ENCODE measurements at places on chromosomes 5 and 9. TPM values are rescaled to one million over a fixed set of nuclear protein-coding genes. Genes with fewer than 3 reads are reported as not detected.

The NR2F1 gene
- not detected for total RNA-seq

The SHOC1 gene
- total RNA-seq: not detected

The ITK gene
- total RNA-seq: 0.15 TPM

The MYOZ3 gene
- total RNA-seq: 8.1 TPM

The SPEF2 gene
- 0.07 TPM for total RNA-seq

The CNTFR gene
- 26.6 TPM for total RNA-seq

The CTXN3 gene
- total RNA-seq: not detected

The AIF1L gene
- 97.2 TPM for total RNA-seq

The CDC20B gene
- total RNA-seq: not detected

The IRGM gene
- not detected for total RNA-seq

The FRRS1L gene
- 0.18 TPM for total RNA-seq

The GZMA gene
- total RNA-seq: not detected

The FBLL1 gene
- total RNA-seq: 4.0 TPM

DNA sequence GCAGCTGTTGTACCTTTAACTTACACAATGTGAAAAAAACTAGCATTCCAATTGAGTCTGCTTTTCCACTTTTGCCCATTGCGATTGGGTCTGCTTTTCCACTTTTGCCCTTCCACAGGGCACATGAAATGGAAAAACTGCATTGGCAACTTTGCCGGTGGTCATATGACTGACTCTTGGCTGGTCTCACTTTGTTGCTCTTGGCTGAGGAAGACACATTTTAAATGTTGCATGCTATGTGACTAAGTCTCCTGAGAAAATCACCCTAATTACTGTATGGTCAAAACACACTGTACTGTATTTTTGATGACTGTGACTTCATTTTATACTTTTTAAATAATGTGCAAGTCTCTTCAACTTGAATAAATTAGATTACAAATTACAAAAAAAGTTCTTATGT is 1.6 kb upstream of the OXCT1 start:
- no peak for DNase-seq

- DNase-seq: peak; percentile 74
These were observed 32.5 kb downstream of the TENT4A start for GRCh38 chr5:6745706-6746222.

DNA sequence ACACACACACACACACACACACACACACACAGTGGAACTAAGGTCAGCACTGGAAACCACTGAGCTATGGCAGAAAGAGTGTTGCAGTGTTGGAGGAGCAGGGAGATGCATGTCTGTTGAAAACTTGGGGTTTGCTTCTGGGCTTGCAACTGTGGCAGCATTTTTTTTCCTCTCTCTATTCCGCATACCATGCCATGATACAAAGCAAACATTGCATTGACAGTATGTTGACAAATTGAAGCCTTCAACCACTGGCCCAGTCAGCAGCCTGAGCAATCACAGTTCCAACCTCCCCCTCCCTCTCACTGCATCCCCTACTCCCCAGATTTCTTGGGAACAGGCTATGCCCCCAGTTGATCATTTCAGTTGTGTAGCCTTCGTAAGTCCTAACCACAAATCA is 478.1 kb upstream of the WWC1 start:
- DNase-seq: no peak

DNA sequence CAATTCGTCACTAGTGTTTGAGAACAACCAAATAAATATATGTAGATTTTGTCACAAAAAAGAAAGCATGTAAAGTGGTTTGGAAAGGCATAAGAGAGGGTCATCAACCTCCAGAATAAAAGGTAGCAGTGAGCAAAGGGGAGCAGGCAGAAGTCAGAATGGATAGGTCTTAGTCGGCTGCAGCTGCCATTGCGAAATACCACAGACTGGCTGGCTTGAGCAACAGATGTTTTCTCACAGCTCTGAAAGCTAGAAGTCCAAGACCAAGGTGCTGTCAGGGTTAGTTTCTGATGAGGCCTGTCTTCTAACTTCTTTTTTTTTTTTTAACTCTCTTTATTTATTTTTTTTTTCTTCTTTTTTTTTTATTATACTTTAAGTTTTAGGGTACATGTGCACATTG is 208.1 kb upstream of the PIK3R1 start:
- no peak for DNase-seq

DNA sequence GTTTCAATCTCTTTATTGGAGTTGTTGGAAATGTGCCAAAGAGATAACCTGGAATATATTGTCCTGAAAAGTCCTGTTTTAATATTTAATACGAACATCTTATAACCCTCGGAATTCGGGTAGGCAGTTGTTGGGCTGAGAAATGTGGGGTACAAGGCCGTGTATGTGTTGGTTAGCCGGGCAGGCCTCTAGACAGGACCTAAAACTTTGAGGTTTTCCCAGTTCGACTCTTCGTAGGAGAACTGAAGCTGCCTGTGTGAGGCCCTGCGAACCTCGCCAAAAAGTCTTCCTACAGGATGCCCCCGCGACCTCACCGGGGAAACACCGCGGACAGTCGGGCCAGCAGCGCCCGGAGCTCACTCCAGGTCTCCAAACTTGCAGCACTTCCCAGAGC is 583 bp upstream of the TJP2 start:
- no peak for DNase-seq

DNA sequence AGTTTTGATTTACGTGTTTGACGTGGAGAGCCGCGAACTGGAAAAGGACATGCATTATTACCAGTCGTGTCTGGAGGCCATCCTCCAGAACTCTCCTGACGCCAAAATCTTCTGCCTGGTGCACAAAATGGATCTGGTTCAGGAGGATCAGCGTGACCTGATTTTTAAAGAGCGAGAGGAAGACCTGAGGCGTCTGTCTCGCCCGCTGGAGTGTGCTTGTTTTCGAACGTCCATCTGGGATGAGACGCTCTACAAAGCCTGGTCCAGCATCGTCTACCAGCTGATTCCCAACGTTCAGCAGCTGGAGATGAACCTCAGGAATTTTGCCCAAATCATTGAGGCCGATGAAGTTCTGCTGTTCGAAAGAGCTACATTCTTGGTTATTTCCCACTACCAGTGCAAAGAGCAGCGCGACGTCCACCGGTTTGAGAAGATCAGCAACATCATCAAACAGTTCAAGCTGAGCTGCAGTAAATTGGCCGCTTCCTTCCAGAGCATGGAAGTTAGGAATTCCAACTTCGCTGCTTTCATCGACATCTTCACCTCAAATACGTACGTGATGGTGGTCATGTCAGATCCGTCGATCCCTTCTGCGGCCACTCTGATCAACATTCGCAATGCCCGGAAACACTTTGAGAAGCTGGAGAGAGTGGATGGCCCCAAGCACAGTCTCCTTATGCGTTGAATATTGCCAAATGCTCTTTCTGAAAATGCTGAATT is 850 bp downstream of the RRAGA start:
- no peak for DNase-seq

- peak; percentile 54 for DNase-seq
These were observed 3.3 kb downstream of the LTC4S start for GRCh38 chr5:179796877-179797608.

DNA sequence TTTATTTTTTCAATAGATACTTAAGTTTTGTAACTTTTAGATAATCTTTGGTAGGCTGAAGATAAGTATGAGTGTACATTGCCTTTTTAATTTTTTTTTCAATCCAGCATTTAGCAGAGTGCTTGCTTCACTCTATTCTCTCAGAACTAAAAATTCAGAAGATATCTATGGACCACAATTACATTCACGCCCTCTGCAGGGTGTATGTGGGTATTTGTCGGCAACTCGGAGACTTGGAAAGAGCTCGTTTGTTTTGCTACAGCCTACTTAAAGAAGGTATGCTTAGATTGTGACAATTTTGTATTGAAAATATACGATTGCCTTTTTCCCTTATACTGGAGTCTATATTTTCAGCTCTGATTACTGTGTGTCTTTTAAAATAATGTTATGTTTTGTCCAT is 43.8 kb downstream of the ICE1 start:
- no peak for DNase-seq

DNA sequence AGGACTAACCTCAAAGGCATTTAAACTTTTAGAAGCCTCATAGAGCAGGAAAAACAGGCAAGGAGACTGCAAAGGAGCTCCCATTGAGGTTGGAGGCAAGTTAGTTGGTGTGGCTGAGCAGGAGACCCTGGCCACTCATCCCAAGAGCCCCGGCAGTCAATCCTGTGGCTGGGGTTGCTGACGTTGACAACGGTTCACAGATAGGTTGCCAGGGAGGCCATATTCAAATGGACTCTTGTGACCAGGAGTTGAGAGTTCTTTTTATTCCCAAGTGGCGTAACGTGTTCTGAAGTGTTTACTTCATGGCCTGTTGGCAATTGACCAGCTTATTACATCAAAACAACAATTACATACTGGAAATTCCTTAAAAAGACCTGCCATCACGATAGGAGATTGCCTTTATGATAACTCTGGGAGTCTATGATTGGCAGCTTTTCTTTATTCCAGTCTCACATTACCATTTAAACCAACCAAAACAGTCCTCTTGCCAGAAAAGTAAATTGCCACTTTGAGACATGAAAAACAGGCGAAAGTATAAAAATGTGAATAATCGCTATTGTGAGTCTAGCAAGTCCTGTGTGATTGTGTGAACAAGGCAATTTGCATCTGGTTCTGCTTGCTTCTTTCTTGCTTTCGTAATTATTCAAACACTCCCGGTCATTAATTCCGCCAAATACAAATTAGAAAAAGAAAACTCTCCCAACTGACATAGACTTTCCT is 394.9 kb downstream of the MED10 start:
- DNase-seq: no peak

GRCh38 chr9:84759300-84759750 is 89.8 kb downstream of the NTRK2 start:
- no peak for DNase-seq

DNA sequence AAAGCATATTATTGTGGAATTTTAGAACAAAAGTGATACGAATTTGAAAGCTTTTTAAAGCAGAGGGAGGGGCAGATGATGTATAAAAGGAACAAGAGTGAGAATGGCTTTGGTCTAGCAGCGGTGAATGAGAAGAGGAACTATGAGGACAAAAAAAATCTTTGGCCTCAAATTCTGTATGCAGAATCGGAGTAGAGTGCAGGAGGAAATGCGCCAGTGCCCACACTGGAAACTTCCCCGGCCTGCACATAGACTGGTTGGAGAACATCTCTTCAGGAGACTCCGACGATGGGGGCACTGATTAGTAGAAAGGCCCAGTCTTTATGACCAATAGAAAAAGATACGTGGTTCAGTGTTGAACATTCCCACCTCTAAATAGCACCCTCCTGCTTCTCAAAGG is 51.3 kb downstream of the SLC46A2 start:
- DNase-seq: no peak

- no peak for DNase-seq
These were observed 34.0 kb upstream of the ADAMTS19 start for GRCh38 chr5:129426071-129426470.

GRCh38 chr5:147673266-147673665 is 109.3 kb downstream of the JAKMIP2 start:
- no peak for DNase-seq

GRCh38 chr5:168637793-168638192 is 58.6 kb upstream of the PANK3 start:
- DNase-seq: no peak

- peak; percentile 83 for DNase-seq
These were observed 8.3 kb downstream of the FABP6 start for GRCh38 chr5:160237571-160238093.

DNA sequence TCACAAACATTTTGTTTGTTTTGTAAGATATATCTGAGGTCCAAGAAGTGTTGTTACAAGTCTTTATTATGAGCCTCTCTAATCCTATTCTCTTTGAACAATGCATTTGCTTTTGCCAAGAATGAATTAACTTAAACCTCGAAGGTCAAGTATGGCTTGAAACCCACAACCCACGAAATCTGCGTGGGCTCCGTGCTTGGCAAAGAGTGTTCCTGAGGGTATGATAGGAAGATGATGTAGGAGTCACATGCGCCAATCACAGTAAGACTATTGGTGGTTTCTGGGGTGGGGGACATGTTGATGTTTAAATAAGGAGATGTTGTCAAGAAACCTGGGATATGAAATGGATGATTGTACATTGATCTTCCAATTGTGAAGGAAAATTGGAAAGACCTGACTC is 330.8 kb upstream of the RFX3 start:
- no peak for DNase-seq

- no peak for DNase-seq
These were observed 9.3 kb upstream of the RNF145 start for GRCh38 chr5:159218595-159219023.

DNA sequence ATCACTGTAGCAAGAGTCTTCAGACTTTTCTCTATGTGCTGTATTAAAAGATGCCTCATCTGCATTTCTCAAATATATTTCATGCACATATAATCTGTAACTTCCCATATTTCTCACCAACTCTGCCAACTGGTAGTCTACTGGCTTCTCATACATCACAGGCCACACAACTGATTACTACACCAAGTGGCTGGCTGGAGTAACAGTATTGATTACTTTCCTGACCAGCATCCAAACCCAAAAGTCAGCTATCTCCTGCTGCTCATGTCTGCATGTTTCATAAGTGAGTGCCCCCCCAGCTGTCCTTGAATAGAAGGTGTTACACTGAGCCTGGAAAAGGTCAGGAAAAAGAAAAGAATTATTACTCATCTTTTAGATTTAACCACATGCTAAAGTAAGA is 17.4 kb downstream of the ERCC8 start:
- no peak for DNase-seq

Data from H7 (cell line).